Stimulated activated CD4-positive, alpha-beta T cell treated with anti-CD3 and anti-CD28 coated beads, TNF-alpha, amount 100 ng/mL, for 48 hours (primary cell): ENCODE measurements at places on chromosomes 5 and 9.

DNA sequence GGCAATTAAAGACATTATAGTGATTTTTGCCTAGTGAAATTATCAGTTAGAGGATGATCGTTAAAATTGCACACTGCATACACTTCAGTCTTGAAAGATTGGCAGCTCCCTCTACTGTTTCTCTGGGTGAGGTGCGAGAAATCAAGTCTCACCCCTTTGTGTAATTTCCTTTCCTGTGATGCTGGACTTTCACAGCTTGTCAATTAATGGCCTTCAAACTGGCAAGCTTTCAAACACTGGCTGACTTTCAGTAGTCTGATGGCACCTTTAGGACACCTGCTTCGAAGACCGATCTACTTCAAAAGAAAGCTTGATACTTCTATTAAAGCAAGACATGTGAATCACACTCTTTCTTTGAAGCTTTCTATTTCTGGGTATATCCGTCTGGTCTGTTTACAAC lies 706.7 kb upstream of the PTPRD start:
- DNase-seq: no peak

DNA sequence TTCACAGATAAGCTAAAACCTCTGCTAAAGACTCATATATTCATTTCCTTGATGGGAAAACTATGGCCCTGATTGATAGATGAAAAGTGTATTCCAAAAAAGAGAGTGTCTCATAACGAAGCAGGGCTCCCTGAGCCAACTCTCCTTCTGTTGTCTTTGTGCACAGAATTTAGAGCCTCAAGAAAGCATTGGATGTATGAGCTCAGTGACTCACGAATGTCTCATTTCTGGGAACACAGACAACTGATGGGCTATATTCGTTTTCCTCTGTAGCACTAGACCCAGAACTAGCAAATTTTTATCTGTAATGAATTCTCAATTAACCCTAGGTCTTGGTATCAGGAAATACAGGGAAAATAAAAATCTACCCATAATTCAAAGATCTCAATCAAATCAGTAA lies 88.4 kb downstream of the LMNB1 start:
- DNase-seq: no peak

DNA sequence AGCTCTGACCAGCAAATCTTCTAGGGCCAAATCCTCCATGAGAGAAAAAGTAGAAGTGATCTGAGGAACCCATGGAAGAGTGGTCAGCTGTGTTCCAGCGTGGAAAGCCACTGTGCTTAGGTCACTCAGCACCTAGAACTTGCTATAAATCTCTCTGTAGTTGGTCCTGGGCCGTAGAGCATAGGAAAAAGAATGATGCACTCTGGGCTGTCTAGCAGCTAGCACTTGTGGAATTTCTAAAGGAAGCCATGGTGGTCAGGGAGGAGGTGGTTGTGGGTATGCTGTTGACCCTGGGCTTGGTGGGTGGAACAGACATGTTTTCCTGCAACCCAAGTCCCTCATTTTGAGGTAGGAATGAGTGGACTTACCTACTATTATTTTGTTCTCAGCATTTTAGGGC lies 48.1 kb downstream of the GGTA1 start:
- no peak for DNase-seq

GRCh38 chr9:115030006-115030405 lies 88.0 kb downstream of the TNC start:
- DNase-seq: no peak

DNA sequence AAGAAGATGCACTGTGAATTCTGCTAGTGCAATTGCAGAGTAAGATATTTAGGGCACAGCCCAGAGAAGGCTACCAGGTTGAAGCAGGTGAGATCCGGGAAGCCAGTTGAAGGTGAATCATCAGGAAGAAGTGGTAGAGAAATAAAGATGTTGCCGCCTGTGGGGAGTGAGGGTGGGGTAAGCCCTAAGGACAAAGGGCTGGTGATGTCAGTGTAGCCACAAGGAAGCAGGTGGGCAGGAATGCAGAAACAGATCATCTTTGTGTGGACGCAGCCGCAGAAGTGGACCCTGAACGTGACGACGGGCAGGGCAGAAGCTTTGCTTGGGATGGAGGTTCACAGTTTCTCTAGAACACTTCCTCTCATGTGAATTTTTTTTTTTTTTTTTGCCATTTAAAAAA lies 164.2 kb downstream of the ACTL7B start:
- no peak for DNase-seq
